ENCODE measurements at places on chromosomes 13 and 19. TPM values are rescaled to one million over a fixed set of nuclear protein-coding genes. Genes with fewer than 3 reads are reported as not detected.

MBNL2 gene
- total RNA-seq = 75.4 TPM

CCL25 gene
- total RNA-seq = not detected

LILRA1 gene
- not detected for total RNA-seq

LILRA6 gene
- not detected for total RNA-seq

IGFL2 gene
- not detected for total RNA-seq
